ENCODE measurements at places on chromosomes 4 and X.
A peak's percentile ranks its signal among the peaks of the same experiment; 100 is the strongest.

DNA sequence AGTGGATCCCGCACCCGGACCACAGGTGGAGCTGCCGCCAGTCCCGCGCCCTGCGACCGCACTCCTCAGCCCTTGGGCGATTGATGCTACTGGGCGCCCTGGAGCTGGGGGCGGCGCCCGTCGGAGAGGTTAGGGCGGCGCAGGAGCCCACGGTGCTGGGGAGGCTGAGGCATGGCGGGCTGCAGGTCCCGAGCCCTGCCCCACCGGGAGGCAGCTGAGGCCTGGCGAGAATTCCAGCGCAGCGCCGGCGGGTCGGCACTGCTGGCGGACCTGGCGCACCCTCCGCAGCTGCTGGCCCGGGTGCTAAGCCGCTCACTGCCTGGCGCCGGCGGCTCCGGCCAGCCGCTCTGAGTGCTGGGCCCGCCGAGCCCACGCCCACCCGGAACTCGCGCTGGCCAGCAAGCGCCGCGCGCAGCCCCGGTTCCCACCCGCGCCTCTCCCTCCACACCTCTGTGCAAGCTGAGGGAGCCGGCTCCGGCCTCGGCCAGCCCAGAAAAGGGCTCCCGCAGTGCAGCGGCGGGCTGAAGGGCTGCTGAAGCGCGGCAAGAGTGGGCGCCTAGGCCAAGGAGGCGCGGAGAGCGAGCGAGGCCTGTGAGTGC lies 1256.5 kb downstream of the STIM2 start:
- DNase-seq = no peak

- DNase-seq = no peak
These were observed 519.1 kb downstream of the IQCM start for GRCh38 chr4:149296503-149296902.

DNA sequence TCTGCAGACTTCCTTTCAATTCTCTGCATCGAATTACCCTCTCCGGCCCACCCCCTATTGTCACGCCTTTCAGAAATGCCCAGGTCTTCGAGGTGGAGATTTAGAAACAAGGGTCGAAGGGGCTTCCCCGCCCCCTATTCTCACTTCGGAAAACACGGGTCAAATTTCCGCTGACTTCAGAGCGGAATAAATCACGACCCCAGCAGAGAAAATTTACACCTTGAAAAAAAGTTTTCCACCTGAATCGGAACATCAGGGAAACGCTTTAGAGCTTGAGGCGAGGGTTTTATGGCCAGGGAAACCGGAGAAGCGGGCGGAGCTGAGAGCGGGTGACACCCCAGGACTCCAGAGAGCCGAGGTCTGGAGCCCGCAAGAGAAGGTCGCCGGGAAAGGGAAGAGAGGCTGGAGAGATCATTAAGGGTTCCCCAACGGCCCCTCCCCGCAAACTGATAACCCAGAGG lies 1.6 kb downstream of the SHISA3 start:
- no peak for DNase-seq

DNA sequence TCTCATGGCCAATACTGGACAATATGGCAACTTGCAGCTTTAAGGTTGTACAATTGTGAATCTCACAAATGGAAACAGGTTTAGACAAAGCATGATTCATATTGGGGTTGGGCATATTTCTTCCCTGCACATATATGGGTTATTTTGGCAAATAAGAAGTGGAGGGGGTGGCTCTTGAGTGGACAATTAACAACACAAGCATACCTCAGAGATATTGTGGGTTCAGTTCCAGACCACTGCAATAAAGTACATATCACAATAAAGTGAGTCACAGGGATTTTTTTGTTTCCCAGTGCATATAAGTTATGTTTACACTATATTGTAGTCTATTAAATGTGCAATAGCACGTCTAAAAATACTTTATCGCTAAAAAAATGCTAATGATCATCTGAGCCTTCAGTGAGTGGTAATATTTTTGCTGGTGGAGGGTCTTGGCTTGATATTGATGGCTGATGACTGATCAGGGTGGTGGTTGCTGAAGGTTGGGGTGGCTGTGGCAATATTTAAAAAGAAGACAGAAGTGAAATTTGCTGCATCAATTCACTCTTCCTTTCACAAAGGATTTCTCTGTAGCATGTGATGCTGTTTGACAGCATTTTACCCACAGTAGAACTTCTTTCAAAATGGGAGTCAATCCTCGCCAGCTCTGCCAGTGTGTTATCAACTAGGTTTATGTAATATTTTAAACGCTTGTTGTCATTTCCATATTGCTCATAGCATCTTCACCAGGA lies 50.5 kb upstream of the OGT start:
- DNase-seq = peak; percentile 8

- DNase-seq = no peak
These were observed 7.8 kb upstream of the METAP1 start for GRCh38 chr4:98987720-98988119.

DNA sequence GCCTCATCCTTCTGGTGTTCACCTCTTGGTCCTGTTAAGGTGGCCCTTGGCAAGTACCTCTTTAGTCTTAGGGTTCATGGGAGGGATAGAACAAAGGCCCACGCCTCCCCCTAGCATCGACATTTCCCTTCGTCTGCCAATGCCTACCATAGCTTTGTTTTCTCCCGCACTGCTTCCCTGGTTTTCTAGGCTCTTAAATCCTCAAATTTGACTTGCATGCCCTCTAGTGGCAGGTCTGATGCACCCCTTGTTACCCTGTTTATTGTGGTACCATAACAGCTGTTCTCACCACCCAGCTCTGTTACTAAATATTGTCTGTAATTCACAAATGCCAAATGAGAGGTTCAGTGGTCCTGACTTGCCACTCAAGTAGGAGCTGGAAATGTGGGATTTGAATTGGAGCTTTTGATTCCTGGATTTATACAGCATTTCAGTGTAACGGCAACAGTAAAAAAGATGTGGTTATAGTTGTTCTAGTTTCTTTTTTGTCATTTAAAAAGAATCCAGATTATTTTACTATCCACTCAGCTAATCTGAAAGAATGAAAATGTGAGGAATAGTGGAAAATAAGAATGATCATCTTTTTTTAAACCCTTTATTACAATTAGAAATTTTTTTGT lies 100.1 kb downstream of the REPS2 start:
- DNase-seq = peak; percentile 61

Measured in B cell (primary cell).